ENCODE measurements at places on chromosomes 11 and 22.

- DNase-seq, result no peak
Observed at GRCh38 chr11:43936076-43936475, 6.4 kb upstream of the C11orf96 start.

DNA sequence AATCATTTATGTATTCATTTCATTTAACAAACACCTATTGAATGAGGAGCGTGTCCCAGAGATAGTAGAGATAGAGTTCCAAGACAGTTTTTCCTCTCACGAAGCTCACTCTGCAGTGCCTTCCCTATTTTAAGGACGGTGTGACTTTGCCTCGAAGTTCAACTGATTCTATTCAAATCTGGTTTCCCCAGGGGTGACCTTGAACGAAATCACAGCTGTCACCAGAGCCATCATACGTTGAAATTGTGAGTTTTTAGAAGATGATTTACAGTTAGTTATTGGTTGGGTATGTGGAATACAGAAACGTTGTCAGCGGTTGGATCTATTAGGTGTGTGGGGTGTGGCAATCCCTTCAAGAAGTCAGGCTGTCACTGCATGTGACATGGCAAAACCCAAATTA, 33.9 kb upstream of the SESN3 start:
- no peak for DNase-seq

DNA sequence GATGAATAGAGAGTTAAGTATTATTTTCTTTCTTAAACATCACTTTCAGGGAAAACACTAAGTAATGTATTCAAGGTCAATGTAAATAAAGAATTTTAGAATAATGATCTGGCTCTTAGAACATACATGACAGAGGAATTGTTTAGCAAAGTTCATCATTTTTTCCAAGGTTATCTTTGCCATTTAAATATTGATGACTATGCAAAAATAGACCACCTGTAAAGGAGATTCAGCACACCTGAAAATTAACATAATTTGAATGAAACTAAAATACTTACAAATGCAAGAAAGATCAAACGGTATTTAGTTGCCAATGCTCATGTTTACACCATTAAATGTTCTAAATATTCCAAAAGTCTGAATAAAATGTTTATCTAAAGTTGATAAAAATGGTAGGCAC, 782.6 kb upstream of the CHORDC1 start:
- DNase-seq, result no peak

DNA sequence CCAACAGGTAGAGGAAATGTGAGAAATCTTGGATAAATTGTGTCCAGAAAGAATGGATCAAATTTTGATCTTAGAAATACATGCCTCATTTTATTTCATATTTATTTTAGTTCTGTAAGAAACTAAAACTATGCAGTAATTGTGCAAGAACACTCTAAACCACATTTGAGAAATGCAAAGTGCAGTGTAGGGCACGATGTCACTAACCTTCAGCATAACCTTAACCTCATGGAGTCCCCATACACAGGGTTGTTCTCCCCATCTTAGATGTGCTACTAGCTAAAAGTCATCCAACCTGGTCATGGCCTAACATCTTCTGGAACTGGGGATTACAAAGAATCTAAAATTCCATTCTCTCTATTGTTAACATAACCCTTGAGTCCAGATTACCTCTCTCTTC, 48.4 kb upstream of the ARHGAP42 start:
- DNase-seq, result no peak

GRCh38 chr11:11512929-11513328, 108.9 kb downstream of the GALNT18 start:
- DNase-seq, result no peak

DNA sequence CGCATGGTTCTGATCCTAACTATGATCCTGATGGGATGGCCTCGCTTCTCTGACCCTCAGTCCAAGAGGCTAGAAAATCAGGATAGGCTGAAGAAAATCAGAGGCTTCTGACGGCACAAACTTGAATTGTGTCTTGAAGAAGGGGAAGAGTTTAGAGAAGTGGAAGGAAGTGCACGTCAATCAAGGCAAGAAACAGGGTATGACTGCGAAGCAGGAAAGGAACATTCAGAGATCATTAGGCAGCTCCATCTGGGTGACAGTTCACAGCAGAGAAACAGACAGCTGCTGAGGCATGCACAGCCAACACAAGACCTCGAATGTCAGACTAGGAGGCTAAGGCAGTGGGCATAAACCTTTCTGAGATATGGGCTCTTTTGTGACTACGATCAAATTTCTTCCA, 29.3 kb downstream of the CLPB start:
- no peak for DNase-seq

GRCh38 chr11:86999859-87000753, 37.6 kb upstream of the TMEM135 start:
- no peak for DNase-seq

DNA sequence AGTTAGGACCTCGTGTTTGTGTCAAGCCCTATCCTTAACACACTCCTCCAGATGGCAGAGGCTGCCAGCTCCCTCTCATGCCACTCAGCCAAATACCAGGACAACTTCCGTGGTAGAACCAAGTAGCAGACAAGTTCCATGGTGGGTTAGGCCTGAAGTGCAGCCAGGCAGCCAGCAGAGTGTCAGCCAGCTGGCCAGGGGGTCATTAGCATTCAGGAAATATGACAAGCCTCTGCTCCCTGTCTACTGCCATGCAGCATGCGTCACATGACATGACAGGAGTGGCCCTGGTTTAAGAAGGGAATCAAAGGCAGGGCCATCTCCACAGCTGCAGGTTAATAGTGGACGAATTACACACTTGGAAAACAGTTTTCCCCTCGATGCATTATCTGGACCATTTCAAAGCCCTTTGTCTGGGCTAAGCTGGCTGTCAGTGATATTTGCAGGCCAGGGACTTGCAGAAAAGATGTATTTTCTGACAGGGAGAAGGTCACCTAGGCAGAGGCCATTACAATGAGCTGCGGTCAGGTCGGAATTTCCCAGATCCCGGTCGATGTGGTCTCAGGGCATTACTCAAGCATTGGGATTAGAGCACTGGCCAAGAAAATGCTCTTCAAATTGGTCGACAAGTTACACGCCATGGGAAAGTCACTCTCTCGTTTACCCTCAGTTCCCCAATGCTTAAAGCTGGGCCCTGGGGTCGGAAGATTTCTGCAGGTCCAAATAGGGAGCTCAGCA, 461.7 kb upstream of the CADM1 start:
- no peak for DNase-seq

GRCh38 chr11:32429477-32429876, 5.9 kb downstream of the WT1 start:
- no peak for DNase-seq

GRCh38 chr22:35879351-35879750, 149.3 kb downstream of the RBFOX2 start:
- no peak for DNase-seq

GRCh38 chr22:33771136-33771535, 149.1 kb downstream of the LARGE1 start:
- DNase-seq, result no peak

DNA sequence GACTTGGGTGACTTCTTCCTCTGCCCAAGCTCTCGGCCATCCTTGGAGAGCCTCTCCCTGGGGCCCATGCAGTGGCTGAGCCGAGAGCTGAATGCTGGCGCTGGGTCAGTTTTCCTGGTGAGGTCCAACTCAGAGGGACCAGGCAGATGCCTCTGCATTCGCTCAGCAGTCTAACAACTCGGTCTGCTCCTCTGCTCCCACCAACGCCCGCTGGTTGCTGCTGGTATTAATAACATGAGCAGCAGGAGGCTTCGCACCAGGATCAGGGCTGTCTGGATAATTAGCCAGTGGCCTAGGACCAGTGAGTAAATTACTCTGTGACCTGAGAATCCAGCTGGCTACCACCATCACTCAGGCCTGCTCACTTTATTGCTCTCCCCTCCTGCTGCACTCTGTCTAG, 77.7 kb upstream of the FAM181B start:
- no peak for DNase-seq

DNA sequence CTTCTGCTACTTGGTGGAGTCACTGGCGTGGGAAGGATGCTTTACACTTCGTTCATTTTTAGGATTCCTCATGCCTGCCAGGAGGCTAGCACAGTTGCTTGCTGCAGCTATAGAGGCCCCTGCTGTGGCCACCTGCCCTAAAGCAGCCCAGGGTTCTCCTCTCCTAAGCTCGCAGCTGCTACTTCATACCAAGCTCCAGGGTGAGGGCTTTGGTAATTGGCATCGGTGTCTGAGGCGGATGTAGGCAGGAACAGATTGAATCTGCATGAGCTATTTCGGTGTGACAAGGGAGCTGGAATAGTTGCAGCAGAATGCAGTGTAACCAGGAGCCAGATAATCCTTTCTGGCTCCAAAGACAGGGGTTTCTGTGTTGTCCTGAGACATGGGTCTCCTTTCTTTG, 133.1 kb downstream of the MICAL2 start:
- DNase-seq, result no peak

DNA sequence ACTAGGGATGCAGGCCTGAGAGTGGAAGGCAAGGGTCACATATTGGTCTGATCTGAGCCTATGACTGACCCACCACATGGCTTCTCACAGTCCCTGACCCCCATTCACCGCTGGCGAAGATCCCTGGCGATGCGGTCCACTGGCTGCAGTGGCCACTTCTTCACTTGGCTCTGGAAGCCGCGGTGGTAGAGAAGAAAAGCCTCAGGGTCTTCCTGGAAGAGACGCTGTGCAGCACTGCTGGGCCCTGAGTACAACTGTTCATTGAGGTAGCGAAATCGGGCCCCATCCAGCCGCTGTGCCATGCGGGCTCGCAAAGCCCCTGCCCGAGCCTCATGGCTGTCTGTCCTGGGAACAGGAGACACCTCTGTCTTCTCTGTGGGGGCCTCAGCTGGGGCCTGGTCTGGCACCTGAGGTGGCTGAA, 2.4 kb downstream of the RRP8 start:
- DNase-seq, result no peak

DNA sequence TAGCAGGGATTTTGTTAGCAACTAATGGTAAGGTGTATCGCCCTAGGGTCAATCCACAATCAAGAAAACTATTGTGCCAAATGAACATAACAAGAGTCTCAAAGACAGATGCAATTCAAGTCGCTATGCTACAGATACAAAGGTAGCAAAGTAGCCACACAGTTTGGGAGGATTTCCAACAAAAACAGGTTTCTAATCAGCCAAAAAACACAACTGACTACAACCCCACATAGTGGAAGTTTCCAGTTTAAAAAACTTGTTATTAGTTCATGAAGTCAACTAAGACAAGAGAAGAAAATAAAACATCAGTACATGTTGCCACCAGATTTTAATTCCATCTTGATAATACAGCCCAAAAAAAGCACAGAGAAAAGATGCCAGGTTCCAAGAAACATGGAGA, 38.0 kb downstream of the MYH9 start:
- no peak for DNase-seq

GRCh38 chr11:86101941-86102407, 33.1 kb upstream of the PICALM start:
- no peak for DNase-seq

DNA sequence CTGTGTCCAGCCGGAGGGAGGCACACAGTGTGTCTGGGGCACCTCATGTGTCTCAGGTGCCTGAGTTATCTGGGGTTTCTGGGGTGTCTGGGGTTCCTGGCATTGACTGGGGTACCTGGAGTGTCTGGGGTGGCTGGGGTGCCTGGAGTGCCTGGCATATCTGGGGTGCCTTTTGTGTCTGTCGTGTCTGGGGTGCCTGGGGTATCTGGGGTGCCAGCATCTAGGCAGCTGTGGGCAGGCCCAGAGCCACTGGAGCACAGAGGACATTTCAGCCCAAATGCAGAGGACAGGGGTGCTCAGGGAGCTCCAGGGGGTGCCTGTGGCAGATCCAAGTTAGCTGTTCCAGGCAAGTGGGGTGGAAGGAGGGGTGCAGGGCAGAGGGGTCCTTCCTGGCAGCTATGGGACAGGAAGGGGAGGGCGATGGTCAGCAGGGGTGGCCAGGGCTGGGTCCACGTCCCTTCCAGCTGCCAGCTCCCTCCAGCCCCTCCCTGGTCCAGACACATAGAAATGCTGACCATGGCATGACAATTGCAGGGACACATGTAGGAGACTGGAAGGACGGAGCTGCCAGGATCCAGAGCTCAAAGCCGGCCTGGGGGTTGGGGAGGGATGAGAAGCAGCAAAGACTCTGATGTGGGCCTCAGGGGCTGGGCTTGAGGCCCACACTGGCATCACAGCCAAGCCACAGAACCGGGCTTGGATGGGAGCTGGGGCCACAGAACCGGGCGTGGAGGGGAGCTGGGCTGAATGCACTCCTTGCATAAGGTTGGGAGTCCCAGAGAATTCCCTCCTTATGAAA, 133.0 kb downstream of the BRD1 start:
- DNase-seq, result no peak

- DNase-seq, result no peak
Observed at GRCh38 chr22:35947794-35948425, 80.7 kb downstream of the RBFOX2 start.

Measured in stimulated activated CD8-positive, alpha-beta memory T cell treated with anti-CD3 and anti-CD28 coated beads, Interleukin-2, amount 100 ng/mL, for 48 hours (primary cell).